ENCODE measurements at places on chromosomes 2 and 18.

DNA sequence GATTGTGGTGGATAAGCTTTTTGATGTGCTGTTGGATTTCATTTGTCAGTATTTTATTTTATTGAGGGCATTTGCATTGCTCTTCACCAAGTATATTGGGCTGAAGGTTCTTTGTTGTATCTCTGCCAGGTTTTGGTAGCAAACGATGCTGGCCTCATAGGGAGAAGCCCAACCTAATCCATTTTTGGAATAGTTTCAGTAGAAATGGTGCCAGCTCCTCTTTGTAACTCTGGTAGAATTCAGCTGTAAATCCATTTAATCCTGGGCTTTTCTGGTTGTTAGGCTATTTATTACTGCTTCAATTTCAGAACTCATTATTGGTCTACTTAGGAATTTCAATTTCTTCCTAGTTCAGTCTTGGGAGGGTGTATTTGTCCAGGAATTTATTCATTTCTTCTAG, 309.8 kb upstream of the SETBP1 start:
- no peak for DNase-seq

DNA sequence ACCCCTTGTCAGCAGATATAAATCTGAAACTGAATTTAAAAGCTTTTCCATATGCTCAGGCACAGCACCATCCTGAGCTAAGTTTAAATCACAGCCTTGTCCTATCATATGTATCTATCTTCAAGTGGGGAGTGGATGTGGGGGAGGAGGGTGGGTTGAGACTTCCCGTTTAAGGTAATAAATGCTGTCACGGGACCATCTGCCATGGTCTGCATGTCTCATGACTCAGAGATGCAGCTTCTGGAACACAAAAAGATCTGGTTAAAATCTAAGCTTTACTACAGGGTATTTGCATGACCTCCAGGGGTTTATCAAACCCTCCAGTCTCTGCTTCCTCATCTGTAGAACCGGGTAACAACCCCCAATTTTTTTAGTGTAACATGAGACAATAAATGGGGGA, 377.7 kb upstream of the ST6GAL2 start:
- no peak for DNase-seq

DNA sequence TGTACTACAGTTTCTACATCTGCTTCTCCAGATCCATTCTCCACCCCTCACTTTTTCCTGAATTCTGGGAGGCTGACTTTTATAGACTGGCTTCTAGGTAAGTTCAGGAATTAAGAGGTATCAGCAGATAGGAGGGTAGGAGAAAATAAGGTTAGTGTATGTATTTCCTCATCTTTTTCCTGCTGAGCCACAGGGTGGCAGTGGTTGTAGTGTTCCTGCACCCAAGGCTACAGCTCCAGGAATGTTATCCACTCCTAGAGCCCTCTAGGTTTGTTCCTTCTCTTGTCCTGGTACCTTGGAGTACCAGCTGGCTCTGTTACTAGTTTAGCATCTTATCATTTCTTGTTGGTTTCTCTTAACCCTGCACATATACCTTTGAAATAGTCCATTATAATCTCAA, 40.7 kb upstream of the C2orf66 start:
- peak; percentile 19 for DNase-seq

GRCh38 chr18:39345321-39345720, 1779.7 kb upstream of the CELF4 start:
- DNase-seq, result no peak

DNA sequence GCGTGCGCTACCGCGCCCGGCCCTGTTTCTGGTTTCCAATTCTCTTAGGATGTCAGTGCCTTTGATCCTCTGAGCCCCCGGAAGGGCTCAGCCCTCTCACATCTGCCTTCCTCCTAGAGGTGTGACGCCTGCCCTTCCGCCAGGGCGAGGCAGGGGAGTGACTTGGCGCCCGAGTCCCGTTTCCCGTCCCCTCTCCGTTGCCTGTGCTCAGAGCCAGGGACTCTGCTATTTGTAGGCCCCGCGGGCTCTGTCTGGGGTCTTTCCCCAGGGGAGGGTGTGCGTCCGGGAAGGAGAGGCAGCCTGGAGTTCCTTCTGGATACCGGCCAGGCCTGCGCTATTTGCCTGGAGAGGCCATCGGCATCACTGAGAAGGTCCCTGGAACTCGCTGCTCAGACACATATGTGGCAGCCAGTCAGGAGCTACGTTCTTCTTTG, 103.7 kb upstream of the TAF1B start:
- DNase-seq, result no peak

DNA sequence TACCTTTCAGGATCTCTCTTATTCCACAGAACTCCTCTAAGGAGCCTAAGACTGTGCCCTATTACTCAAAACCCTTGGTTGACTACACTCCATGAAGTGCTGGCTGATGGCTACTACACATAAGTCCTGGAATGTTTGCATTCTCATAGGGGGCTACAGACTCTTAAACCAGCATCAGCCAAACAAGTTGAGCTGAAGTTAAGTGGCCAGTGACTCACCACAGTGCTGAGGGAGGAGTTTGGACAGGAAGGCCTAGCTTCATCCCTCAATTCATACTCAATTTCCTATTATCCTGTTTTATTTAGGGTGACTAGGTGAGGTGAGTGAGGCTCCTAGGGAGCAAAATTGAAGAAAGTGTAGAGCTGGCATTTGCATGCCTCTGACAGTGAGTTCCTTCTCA, 246.7 kb downstream of the SMAD2 start:
- no peak for DNase-seq

- no peak for DNase-seq
Observed at GRCh38 chr18:6280211-6280743, 134.4 kb downstream of the L3MBTL4 start.

DNA sequence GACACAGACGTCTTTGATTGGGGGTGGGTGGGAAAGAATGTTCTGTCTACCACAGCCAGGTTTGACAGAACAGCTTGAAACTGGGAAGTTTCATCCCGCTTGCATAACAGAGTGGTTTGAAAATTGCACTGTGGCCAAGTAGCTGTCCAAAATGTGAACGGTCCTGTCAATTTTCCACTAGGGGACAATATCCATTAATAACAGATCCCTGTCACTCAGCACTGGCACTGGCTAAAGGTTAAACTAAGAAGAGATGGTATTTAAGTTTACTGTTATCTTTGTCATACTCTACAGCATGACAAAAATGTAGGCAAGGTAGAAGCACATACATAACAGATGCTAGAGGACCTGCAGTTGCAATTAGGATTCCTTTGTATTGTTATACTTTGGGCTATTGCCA, 55.6 kb upstream of the ACMSD start:
- DNase-seq, result no peak

- DNase-seq, result no peak
Observed at GRCh38 chr2:135335256-135335655, 195.8 kb downstream of the ZRANB3 start.

GRCh38 chr2:71857636-71858035, 290.0 kb downstream of the CYP26B1 start:
- DNase-seq, result no peak

- no peak for DNase-seq
Observed at GRCh38 chr18:27609221-27609620, 424.1 kb upstream of the CHST9 start.

- no peak for DNase-seq
Observed at GRCh38 chr2:79716266-79716665, 203.4 kb downstream of the CTNNA2 start.

GRCh38 chr2:45013229-45014015, 4.2 kb upstream of the SIX2 start:
- DNase-seq, result no peak

DNA sequence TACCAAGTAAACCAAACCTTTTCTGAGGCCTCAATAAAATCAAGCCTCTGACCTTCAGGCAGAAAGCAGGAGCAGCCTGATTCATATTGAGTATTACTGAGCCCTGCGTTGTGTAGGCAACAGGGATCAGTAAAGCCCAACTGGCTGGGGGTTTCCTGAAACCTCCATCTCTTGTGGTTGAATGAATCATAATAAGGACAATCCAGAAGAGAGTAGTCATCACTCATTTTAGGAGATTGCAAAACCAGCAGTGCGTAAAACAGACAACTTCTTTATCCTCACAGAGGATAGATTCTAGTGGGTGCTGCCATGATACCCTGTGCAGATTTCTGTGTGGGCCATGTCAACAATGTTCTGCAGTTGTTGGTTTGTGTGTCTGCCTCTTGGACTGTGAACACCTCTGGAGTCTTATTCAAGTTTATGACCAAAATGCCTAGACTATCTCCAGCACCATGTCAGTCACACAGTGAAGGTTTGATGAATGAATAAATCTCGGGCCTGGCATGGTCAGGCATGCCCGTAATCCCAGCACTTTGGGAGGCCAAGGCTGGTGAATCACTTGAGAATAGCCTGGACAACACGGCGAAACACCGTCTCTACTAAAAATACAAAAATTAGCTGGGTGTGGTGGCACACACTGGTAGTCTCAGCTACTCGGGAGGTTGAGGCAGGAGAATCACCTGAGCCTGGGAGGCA, 51.8 kb upstream of the RAB27B start:
- DNase-seq, result no peak

- no peak for DNase-seq
Observed at GRCh38 chr2:238997684-238998083, 149.8 kb downstream of the TWIST2 start.

DNA sequence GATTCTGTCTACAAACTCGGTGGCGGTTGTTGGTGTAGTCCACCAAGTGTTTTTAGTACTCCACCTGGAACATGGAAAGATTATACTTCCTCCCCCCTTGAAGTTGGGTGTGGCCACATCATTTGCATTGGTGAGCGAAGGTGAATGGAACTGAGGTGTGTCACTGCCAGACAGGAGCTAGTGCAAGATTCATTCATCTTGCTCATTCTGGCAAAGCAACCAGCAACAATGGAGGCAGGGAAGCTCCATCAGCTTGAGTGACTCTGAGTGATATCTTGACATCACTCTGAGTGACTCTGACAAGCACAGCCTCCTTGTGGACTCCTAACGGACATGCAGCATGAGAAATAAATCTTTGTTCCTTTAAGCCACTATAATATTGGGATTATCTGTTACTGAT, 54.7 kb upstream of the SLC1A4 start:
- no peak for DNase-seq

GRCh38 chr2:203728321-203728720, 21.9 kb downstream of the CD28 start:
- no peak for DNase-seq

- no peak for DNase-seq
Observed at GRCh38 chr2:148593421-148593820, 51.1 kb upstream of the EPC2 start.

- DNase-seq, result no peak
Observed at GRCh38 chr18:44508474-44508873, 172.2 kb upstream of the SETBP1 start.

- DNase-seq, result no peak
Observed at GRCh38 chr2:172964511-172965139, 111.0 kb upstream of the MAP3K20 start.

- DNase-seq, result peak; percentile 8
Observed at GRCh38 chr2:61538920-61539520, 864 bp upstream of the XPO1 start.

DNA sequence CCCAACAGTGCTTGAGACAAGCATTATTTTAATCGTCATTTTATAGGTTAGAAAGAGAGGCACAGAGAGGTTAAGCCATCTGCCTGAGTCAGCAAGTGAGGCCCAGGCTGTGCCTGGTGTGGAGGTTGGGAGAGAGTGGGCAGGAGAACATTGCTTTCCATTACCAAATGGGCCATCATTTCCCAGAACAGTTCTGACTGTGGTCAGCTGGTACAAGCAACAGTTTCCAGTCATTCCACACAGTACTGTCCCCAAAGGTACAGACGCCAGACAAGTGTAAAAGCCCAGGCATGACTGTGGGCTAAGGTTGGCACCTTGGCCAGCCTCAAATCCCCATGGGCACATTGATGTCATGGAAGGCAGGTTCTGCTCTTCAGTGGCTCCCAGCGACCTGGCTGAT, 98.2 kb upstream of the LCLAT1 start:
- DNase-seq, result no peak

DNA sequence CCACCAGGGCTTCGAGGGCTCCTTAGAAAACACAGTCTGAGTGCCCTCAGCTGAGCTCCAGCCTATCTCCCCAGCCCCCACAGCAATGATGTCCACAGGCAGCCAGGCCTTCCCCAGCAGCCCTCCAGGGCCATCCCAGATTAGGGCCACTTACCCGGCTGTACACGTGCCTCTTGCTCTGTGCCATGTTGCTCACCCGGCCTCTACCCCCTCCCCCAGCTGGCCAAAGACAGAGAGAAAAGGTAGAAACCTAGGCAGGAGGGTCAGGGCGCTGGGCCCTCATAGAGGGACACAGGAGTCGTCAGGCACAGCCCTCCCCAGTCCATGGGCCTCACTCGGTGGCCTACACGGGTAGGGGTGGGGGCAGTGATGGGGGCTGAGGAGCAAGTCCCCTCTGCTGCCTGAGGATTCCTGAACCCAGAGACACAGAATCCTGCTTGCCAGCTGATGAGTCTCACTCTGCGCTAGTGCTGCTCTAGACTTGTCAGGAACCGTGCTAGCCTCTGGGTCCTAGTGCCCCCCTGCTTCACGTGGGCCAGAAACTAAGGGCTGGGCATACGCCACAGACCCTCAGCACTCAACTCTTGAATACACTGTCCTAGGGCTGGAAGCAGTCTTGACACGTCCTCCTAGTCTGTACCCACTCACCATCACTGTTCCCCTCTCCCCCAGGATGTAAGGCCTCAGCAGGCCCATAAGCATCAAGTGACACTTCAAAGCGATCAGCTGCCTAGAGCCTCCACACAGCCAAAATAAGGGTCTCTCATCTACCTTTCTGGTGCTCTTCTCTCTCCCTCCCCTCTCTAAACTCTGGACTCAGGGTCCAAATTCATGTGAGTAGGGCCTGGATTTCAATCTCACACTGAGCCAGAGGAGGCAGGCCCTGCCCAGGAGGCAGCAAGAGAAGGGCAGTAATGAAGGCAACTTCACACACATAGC, at the start of gene DCTN1:
DCTN1 (minus strand) TSS at position 461 of the 939 bp plus-strand sequence; CDS start at position 187, 274 bp downstream.
- peak; percentile 76 for DNase-seq

GRCh38 chr2:111936881-111937280, 38.5 kb downstream of the MERTK start:
- DNase-seq, result no peak

DNA sequence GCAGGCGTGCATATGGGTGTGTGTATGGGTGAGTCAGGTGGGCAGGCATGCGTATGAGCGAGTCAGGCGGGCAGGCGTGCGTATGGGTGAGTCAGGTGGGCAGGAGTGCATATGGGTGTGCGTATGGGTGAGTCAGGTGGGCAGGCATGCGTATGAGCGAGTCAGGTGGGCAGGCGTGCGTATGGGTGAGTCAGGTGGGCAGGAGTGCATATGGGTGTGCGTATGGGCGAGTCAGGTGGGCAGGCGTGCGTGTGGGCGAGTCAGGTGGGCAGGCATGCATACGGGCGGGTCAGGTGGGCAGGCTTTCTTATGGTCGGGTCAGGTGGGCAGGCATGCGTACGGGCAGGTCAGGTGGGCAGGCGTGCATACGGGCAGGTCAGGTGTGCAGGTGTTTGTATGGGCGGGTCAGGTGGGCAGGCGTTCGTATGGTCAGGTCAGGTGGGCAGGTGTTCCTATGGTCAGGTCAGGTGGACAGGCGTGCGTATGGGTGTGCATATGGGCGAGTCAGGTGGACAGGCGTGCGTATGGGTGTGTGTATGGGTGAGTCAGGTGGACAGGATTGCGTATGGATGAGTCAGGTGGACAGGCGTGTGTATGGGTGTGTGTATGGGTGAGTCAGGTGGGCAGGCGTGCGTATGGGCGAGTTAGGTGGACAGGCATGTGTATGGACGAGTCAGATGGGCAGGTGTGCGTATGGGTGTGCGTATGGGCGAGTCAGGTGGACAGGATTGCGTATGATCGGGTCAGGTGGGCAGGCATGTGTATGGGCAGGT, 28.7 kb upstream of the KLF11 start:
- no peak for DNase-seq

- DNase-seq, result no peak
Observed at GRCh38 chr18:52850031-52850560, 510.1 kb downstream of the DCC start.

- no peak for DNase-seq
Observed at GRCh38 chr2:19914266-19914975, 12.6 kb upstream of the TTC32 start.
